Inflammatory macrophage treated with lipopolysaccharide for 1 hour (primary cell): ENCODE measurements at places on chromosomes 13 and 19.

- DNase-seq, result no peak
These were observed 40.8 kb upstream of the RANBP3 start for GRCh38 chr19:6018786-6019185.

DNA sequence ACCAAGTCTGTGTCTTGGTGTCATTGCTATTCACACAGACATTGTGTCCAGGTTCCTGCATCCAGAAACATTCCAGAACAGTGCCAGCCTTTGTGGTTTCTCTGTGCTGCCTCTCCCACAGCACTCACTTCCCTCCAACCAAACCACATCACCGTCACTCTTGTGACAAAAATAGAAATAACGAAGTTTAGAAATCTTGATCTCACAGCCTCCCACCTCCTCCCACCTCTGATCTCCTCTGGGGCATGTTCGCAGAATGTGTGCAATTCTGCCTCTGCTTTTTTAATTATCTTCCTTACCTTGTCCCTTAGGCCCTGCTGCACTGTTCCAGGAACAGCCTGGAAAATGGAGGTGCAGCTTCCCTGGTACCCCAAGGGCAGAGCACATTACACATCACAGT is 8.7 kb upstream of the SERPINE3 start:
- DNase-seq, result peak; percentile 95

DNA sequence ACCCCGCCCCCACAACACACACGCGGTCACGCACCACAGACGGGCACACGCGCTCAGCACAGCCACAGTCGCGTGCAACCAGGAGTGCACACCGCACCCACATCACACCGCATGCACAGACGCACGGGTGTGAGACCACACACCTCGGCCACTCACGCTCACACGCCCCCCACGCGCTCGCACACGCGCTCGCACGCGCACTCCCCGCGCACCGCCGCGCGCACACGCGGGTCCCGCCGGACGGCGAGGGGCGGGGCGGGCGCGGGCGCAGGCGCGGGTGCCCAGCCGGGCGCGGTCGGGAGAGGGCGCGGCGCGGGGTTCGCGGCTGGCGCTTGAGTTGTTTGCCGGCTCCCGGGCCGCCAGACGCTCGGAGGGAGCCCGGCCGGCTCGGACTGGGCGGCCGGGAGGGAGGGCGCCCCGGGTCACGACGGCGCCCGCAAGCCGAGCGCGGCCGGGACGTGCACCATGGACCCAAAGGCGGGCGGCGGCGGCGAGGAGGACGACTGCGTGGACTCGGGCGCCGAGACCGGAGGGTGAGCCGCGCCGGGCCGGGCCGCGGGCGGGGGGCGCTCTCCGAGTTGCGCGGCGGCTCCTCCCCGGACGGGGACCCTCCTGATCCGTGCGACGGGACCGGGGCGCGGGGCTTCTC is at the start of gene FAM124A:
TSS of gene FAM124A (plus strand) at position 362 of the 649 bp plus-strand sequence. CDS start at position 466, 104 bp downstream.
- peak; percentile 63 for DNase-seq

DNA sequence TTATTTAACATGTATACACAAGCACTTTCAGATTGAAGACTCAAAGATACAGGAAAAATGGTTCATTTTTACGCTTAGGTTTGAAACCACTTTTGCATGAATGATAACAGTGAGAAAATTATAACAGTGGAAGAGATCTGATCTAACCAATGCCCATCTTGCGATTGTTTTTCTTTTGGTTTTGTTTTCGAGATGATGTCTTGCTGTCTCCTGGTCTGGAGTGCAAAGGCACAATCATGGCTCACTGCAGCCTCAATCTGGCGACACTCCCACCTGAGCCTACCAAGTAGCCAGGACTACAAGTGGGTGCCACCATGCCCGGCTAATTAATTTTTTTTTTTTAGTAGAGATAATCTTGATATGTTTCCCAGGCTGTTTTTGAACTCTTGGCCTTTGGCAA is 10.2 kb upstream of the EID2 start:
- DNase-seq, result no peak

GRCh38 chr13:49436890-49437289 is 7.0 kb downstream of the CAB39L start:
- DNase-seq, result peak; percentile 51

- peak; percentile 38 for DNase-seq
These were observed 913 bp downstream of the MZF1 start for GRCh38 chr19:58572026-58572817.

- DNase-seq, result no peak
These were observed 129.0 kb downstream of the IRS2 start for GRCh38 chr13:109657395-109657794.

GRCh38 chr19:13137290-13137794 is 12.8 kb downstream of the STX10 start:
- no peak for DNase-seq

DNA sequence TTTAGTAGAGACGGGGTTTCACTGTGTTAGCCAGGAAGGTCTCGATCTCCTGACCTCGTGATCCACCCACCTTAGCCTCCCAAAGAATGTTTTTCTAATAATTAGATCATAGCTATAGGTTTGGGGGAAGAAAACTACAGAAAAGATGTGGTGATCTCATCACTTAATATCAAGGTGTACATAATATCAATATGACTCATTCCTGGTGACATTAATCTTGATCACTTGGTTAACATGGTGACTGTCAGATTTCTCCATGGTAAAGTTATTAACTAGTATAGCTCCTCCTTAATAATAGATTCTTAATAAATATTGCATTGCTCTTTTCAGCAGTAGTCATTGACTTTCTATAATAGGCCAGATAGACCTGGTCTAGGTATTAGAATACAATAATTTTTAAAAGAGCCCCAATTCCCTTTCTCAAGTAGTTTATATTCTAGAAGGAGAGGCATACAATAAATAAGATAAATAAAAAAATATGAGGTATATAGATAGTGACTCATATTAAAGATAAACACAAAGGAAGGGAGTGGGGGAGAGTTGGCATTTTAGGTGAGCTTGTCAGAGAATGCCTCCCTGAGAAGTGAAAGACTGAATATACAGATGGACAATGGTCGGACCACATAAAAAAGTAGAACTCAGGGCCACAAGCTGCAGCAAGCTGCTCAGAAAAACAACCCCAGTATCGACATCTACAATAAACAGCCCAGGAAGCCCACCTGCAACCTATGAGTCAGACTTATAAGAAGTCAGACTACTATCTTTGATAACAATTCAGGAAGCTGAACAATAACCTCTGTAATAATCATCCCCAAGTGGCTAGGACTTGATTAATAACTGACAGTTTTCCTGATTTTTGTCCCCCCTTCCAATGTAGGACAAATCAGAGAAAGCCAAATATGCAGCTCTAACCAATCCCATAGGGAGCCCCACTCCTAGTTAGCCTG is 210.8 kb downstream of the RFC3 start:
- DNase-seq, result no peak

GRCh38 chr13:79692846-79693245 is 211.9 kb downstream of the NDFIP2 start:
- no peak for DNase-seq

GRCh38 chr19:48136547-48136946 is 25.9 kb upstream of the PLA2G4C start:
- DNase-seq, result no peak

DNA sequence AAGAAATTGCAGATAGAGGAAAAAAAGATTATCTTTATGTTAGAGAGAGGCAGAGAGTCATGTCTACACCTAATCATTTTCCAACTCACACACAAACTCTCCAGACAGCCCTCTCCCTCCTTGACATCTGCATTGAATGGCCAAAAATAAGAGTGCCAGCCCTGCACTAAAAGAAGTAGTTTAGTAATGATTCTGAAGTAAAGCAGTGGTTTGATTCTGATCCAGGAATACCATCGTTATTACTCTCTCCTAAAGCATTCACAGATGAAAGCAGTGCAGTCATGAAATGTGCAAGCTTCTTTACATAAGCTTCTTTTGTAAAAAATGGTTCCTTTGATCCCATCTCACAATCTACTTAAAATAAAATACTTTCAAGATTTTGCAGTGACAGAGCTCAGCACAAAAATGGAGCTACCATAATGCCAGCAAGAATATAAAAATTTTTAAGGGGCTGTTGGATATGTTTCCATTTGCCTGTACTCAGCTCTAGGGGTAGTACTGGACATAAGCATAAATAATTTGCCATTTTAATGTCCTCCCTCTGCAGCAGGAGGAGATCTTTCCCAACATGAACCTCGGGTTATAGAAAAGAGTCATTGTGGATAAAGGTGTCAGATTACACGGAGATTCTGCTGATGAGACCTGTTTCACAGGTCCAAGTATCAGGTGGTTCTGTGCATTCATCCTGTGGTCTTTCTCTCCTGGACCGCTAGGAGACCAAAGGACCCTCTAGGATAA is 406.3 kb downstream of the DCT start:
- DNase-seq, result no peak

DNA sequence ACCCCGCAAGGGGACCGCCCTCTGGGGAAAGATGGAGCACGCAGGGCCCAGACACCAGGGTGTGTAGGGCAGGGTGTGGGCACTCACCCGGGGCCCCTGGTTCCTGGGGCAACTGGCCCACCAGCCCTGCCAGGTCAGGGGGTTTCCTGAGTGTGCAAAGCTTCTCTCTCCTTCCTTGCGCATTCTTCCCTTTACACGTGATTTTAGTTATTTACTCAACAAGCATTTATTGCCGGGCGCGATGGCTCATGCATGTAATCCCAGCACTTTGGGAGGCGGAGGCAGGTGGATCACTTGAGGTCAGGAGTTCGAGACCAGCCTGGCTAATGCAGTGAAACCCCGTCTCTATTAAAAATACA is 20.4 kb downstream of the PRR36 start:
- no peak for DNase-seq

GRCh38 chr19:12757544-12758274 is 6.1 kb downstream of the BEST2 start:
- DNase-seq, result peak; percentile 64

GRCh38 chr19:32313569-32314265 is 31.7 kb upstream of the ZNF507 start:
- DNase-seq, result no peak

DNA sequence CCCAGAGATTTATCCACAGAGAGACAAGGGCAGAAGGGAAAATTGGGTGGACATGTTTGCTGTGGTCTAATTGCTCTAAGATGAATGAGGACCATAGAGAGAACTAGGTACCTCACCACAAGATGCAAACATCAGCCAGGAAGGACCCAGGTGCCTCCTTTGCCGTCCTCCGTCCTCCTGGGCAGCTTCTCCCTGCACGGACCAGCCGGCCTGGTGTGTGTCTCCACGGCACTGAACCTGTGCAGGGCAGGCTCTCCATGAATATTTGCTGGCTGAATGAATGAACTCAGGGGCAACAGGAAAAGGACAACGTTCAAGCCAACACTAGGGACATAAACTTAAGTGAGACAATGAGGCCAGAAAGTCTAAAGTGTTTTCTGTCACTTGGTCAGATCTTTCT is 143.9 kb downstream of the ZNF536 start:
- no peak for DNase-seq

GRCh38 chr13:113658836-113659235 is 838 bp upstream of the ATP4B start:
- DNase-seq, result no peak

- DNase-seq, result peak; percentile 27
These were observed 4.9 kb upstream of the SMIM17 start for GRCh38 chr19:56637976-56638555.

- peak; percentile 55 for DNase-seq
These were observed 26.8 kb upstream of the CEACAM21 start for GRCh38 chr19:41548954-41549688.

GRCh38 chr19:48833977-48834376 is 2.3 kb downstream of the HSD17B14 start:
- DNase-seq, result peak; percentile 42

- DNase-seq, result no peak
These were observed 22.8 kb downstream of the TM6SF2 start for GRCh38 chr19:19250196-19250801.

GRCh38 chr19:14073261-14073924 is 807 bp downstream of the MISP3 start:
- DNase-seq, result peak; percentile 56

DNA sequence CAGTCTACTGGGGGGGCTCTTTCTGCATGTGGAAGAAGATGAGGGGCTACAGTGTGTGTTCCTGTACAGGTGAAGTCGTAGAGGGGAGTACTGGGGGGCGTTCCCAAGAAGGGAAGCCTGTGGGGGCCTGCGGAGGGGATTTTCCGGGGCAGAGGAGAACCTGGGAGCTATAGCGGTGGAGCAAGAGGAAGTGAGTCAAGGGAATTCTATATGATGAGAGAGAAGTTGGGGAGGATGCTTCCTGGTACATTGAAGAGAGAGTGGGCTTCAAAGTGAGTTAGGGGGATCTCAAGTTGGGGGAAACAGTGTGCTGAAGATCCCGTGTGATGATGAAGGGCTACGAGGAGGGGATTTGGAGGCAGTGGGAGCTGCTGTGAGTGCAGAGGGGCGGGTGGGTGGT is 1.9 kb upstream of the CACNG8 start:
- DNase-seq, result no peak

- DNase-seq, result no peak
These were observed 48.6 kb downstream of the ZNF91 start for GRCh38 chr19:23346696-23347095.

DNA sequence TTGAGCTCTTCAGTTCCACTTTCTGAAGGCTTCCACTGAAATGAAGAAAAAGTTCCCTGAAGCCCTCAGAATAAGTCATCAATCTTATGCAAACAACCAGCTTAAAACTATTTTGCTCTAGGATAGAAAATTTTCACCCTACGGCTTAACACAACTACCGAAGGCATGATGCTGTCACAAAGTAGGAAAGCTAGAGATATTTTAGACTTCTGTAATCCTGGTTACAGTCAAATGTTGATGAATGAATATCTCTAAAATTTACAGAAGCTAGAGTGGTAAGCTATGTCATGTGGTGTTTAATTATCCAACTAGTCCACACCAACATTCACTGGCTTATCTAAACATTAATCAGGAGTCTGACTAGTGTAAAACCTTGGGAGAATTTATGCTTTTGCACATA is 197.9 kb downstream of the SUCLA2 start:
- no peak for DNase-seq

DNA sequence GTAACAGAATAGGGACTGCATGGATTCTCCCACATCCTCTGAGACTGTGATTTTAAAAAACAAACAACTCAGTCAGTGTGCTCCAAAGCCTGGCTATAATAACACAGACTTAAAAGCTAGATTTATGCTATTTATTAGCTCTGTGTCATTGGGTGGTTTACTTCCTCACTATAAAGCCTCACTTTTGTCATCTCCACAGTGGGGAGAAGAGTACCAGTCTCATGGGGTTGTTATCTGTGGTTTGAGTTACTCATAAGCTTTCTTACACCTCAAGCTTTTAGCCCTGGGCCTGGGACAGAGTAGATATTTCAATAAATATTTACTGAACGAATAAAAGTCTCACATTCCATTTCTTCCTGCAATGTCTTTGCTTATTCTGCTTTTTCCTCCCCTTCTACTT is 5.3 kb downstream of the RNASEH2B start:
- DNase-seq, result no peak

- DNase-seq, result no peak
These were observed 113.8 kb downstream of the USP12 start for GRCh38 chr13:27057817-27058216.
